ENCODE measurements at places on chromosomes 2 and 18.

- no peak for DNase-seq
Observed at GRCh38 chr2:223771475-223771874, 65.9 kb downstream of the AP1S3 start.

- DNase-seq, result no peak
Observed at GRCh38 chr18:25284281-25284680, 67.7 kb downstream of the ZNF521 start.

- no peak for DNase-seq
Observed at GRCh38 chr2:100818606-100819369, 1.2 kb upstream of the NPAS2 start.

DNA sequence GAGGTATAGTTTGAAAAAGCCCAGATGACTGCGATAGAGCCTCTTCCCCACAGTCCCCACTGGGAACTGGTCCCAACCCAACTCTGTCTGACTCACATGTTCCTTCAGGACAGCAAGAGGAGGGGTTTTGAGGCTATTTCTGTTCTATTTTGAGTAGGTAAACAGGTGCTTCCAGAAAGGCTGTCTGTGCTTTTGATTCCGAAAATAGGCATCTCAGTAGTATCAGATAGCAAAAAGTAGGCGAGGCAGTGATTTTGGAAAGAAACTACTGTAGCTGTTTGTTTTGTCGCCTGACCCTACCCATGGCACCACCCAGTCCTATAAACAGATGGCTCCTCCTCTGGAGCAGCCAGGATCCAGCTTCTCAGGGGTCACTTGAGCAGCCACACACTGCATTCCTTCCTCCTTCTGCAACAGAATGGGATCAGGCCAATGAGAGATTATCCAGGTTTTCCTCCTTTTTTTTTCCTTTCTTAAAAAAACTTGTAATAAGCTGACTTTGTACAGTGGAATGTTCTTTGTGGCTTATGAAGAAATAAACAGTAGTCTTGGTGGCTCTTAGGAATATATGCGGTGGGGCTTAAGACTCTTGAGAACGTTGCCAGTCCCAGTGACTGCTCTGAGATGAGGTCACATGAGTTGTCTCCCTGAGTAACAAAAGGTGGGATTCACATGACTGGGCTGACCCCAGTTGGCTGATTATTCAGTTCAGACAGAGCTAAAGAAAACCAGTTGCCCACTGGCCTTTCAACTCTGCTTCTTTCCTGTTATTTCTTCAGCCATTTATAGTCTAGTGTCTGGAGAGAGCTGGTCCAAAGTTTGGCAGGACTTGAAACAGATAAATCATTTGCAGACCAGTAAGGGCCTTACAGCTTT lies 98.6 kb downstream of the KCNS3 start:
- DNase-seq, result no peak

- no peak for DNase-seq
Observed at GRCh38 chr2:112523291-112523777, 18.9 kb upstream of the POLR1B start.

- no peak for DNase-seq
Observed at GRCh38 chr2:108937367-108938017, 51.5 kb downstream of the EDAR start.

DNA sequence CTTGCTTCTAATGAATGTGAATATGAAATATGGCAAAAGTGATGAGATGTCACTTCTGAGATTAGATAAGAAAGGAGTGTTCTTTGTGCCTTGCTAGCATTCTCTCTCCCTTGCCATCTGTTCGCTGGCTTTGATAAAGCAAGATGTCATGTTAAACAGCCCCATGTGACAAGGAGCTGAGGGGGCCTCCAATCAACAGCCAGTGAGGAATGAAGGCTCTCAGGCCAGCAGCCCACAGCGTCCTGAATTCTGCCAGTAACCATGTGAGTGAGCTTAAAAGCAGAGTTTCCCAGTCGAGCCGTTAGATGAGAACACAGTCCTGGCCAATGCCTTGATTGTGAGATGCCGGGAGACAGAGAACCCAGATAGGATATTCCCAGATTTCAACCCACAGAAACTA lies 198.8 kb downstream of the IRS1 start:
- DNase-seq, result no peak

DNA sequence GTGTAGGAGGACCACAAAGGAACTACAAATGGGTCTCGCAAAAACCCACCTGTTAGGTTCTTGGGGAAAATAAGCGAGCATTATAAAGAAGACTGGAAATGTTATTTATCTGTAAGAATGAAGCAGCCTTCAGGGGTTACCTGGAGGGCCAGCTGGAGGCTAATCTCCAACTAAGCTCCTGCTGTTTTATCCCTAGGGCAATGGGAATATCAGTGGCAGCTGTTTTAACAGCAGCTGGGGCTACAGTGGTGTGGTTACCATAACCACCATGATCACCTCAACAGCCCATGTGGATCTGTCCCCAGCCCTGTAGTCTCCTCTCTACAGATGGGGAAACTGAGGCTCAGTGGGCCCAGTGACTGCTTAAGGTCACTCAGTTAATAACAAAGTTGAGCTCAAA lies 108.1 kb downstream of the FTCDNL1 start:
- no peak for DNase-seq

DNA sequence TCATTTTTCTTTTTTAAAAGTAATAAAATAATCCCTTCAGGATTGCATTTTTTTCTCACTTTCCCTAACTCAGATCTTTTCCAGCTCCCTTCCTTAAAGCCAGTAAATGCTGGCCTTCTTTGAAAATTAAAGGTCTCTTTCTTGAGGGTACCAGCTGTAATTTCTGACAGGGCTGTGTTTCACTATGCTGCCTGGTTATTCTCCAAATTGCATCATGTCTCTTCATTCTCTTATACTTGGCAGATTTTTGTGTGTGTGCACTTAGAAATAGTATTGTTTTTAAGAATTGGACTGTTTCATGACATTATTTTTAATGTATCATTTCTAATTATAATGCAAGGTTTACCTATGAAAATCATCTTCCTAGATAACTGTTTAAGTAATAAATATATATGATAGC lies 72.0 kb upstream of the EPB41L5 start:
- no peak for DNase-seq

DNA sequence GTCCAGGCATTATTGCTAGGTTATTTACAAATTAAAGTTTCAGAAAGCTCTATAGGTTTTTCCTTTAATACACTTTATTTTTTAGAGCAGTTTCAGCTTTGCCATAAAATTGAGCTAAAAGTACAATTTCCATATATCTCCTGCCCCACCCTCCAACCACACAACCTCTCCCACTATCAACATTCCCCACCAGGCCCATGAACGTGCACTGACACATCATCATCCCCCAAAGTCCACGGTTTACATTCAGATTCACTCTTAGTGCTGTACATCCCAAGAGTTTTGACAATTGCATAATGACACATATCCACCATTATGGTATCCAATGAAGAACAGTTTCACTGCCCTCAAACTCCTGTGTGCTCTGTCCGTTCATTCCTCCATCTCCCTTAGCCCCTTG lies 139.4 kb downstream of the NBAS start:
- peak; percentile 50 for DNase-seq

- peak; percentile 62 for DNase-seq
Observed at GRCh38 chr2:71157124-71157793, 26.8 kb downstream of the MPHOSPH10 start.

DNA sequence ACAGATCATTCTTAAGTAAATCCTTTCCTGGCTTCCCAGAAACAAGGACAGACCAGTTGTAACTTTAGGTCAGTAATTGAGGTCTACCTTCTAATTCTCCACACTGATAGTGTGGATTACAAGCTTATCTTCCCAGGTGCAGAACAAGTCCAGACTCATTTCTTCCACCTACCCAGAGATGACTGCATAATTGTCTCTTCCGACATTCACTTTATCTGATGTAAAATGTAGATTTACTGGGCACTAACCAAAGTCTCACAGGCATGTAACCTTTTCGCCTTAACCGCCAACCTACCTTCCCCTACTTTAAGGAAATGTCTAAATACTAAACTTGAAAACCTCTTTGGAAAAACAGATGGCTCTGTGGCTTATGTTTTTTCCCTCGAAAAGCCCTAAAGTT lies 96.2 kb downstream of the NCK2 start:
- DNase-seq, result no peak

- DNase-seq, result peak; percentile 27
Observed at GRCh38 chr2:118032169-118033013, 18.5 kb upstream of the CCDC93 start.

- no peak for DNase-seq
Observed at GRCh38 chr2:202141329-202141947, 68.4 kb downstream of the KIAA2012 start.

- DNase-seq, result no peak
Observed at GRCh38 chr18:63247506-63247905, 72.1 kb downstream of the BCL2 start.

DNA sequence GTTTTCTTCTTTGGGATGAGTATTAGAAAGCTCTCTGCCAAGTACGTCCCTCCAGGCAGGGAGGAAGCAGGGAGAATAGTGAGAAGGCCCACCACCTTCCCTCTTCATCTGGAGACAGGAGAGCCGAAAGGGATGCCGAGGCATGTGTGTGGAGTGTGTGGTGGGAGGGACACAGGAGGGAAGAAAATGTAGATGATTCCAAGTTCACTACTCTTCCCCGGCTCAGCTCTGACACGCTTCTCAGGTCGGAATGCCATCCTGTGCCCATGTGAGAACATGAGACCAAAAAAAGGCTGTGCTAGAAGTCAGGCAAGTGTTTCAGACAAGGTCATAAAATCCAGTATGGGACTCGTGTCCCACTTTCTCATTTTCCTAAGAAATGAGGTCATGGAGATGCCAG lies 47.4 kb downstream of the GYPC start:
- DNase-seq, result no peak

GRCh38 chr2:168607992-168608391 lies 151.9 kb downstream of the CERS6 start:
- DNase-seq, result no peak

GRCh38 chr2:45145073-45145899 lies 136.0 kb upstream of the SIX2 start:
- DNase-seq, result no peak

DNA sequence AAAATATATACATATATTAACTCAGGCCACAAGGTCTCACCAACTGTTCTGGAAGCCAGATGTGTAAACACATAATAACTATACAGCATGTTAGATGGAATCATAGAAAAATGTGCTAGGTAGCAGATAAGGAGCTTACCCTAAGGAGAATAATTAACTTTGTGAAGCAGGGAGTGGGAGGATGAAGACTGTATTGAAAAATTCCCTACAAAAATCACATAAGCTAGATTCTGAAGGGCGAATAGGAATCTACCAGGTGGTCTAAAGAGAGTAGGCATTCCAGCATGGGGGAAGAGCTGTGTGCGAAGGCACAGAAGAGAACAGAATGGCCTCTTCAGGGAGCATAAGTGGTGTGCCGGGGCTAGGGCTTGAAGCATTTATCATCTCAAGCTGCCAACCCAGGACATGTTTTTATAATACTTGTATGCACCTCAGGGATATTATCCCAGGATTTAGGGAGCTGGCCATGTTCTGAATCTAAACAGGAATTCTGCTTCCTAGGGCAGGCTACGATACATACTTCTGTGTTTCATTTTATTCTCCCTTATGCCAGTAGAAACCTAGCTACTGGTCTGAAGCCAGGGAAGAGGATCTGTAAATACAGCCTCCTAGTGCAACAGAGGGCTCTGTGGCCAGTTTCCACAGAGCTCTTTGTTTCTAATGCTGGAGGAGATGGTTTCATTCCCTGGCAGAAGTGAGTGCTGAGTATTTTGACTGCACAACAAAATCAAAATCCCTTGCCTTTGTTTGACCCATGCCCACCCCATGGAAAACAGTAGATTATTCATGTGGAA lies 56.7 kb downstream of the NEMP2 start:
- no peak for DNase-seq

All from hematopoietic multipotent progenitor cell treated with erythropoietin and hydrocortisone succinate and interleukin-3 and kit ligand, for 17 days (in vitro differentiated cells).